ENCODE measurements at places on chromosomes 7 and 10. TPM values are rescaled to one million over a fixed set of nuclear protein-coding genes. Genes with fewer than 3 reads are reported as not detected.
A peak's percentile ranks its signal among the peaks of the same experiment; 100 is the strongest.

The FANK1 gene
- total RNA-seq = 1.9 TPM

The GNA12 gene
- total RNA-seq = 14.3 TPM

The IGF2BP3 gene
- 94.2 TPM for total RNA-seq

The AKR1C4 gene
- total RNA-seq = not detected

The FAM25C gene
- total RNA-seq = not detected

The RPEL1 gene
- total RNA-seq = under 0.01 TPM

The ANKRD22 gene
- total RNA-seq = not detected

GRCh38 chr7:128734890-128735289 lies 4.3 kb upstream of the CALU start:
- no peak for DNase-seq
- H3K27ac ChIP-seq = no peak overlapping the region
- peaks cover 5% of the 10 kb centered on the region for H3K4me1 ChIP-seq
- no peak overlapping the region for H3K4me3 ChIP-seq
- no peaks in the 10 kb centered on the region for H3K36me3 ChIP-seq
- H3K27me3 ChIP-seq = peaks cover 19% of the 10 kb centered on the region

DNA sequence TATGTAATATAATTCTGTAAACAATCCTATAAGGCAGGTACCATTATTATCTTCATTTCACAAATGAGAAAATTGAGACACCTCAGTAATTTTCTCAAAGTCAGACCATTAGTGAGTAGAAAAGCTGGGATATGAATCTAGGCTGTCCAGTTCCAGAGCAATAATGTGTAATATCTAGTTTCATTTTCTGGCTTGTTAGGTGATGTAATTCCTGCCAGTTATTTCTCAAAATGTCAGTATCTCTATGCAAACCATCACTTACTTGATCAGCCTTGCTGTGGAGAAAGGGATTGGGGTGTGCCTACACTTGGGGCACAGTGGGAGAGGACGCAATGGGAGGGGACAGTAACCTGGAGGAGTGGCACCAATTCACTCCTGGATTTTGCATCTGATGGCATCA lies 157.5 kb downstream of the LYZL1 start:
- H3K36me3 ChIP-seq = peaks cover 2% of the 10 kb centered on the region
- peak; percentile 21 for DNase-seq
- peaks cover 4% of the 10 kb centered on the region for H3K4me1 ChIP-seq
- H3K4me3 ChIP-seq = no peak overlapping the region

DNA sequence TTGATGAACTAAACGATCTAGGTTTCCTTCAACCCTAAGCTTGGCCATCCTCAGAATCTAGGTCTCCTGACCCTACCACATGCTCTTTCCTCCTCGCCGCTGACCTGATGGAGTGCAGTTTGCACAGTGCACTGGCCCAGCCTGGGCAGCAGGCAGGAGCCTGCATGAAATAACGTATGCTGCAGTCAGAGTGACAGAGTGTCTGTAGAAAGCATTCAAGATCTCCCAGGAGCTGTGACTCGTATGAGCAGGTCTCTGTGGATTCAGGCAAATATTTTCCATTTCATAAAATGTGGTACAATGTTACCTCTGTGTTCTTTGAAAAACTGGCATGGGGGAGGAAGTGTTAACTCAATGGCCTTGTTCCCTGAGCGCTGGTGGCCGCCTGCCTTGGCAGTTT lies 441.8 kb downstream of the RPS24 start:
- no peak overlapping the region for H3K27ac ChIP-seq
- no peaks in the 10 kb centered on the region for H3K36me3 ChIP-seq
- H3K4me1 ChIP-seq = peaks cover 2% of the 10 kb centered on the region
- H3K27me3 ChIP-seq = peaks cover 20% of the 10 kb centered on the region

GRCh38 chr10:26438534-26439341 lies 597 bp downstream of the APBB1IP start:
- H3K27me3 ChIP-seq = no peaks in the 10 kb centered on the region
- no peaks in the 10 kb centered on the region for H3K36me3 ChIP-seq
- DNase-seq = no peak
- no peaks in the 10 kb centered on the region for H3K4me1 ChIP-seq

- H3K27ac ChIP-seq = no peak overlapping the region
- H3K4me3 ChIP-seq = no peak overlapping the region
- no peaks in the 10 kb centered on the region for H3K4me1 ChIP-seq
- H3K36me3 ChIP-seq = no peaks in the 10 kb centered on the region
- DNase-seq = no peak
These were observed 110.0 kb upstream of the SFMBT2 start for GRCh38 chr10:7520507-7521485.

DNA sequence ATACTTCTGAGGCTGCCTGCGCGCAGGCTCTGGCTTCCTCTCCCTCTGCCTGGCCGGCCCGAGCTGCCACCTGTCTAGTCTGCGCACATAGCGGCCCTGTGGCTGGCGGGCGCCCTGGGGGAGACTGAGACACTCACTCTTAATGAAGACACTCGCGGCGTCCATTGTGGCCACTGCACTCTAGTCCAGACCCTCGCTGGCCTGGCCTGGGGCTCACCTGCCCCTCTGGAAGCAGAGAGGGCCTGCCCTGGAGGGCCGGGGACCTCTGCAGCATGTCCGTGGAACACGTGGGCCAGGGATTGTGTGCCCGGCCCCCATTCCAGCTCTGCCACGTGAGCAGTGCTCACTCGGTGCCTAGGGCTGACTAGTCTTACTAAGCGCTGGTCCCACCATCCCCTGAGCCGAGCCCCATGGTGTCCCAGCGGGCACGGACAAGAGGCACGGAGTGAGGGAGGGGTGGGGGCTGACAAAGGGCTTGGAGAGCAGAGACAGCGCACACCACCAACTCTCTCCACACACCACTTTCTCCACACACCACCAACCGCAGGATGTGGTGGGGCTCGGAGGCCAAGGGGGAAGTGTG lies 149.3 kb downstream of the ELFN1 start:
- H3K27me3 ChIP-seq = no peaks in the 10 kb centered on the region
- no peak for DNase-seq
- H3K4me3 ChIP-seq = no peak overlapping the region
- H3K4me1 ChIP-seq = peaks cover 2% of the 10 kb centered on the region

DNA sequence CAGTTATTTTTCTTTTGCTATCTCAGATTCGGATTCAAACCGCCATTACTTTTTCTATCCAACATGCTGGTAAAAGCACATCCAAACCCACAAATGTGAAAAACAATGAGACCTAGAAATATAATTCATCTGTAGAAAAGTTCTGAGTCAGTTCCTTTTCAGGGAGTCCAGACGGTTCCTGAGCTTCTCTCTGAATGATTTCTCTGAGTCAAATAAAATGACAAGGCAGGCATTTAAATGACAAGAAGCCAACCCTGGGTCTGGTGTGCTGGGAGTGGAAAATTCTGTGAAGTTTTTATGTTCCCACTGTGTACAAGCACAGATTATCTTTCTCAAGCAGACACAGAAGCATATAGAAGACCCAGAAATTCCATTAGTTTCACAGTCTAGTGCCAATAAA lies 96.3 kb upstream of the ANKRD1 start:
- no peaks in the 10 kb centered on the region for H3K27me3 ChIP-seq
- H3K4me1 ChIP-seq = no peaks in the 10 kb centered on the region
- H3K36me3 ChIP-seq = no peaks in the 10 kb centered on the region
- H3K4me3 ChIP-seq = no peak overlapping the region

DNA sequence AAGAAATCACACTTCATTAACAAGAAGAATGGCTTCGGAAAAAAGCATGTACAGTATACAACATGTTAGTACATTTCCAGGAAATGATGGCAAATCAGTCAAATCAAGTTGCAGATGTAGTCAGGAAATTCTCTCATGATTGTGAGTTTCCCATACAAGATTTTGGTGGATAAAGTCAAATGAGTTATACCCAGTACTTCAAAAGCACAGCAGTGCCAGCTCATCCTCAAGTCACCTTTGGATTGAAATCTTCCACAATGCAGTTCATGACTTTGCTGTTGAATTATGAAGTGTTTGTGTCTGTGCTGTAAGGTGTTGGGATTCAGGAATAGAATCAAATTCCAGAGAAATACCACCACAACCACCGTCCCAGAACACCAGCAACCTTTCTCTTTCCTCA lies 301.3 kb upstream of the BMPER start:
- no peaks in the 10 kb centered on the region for H3K27me3 ChIP-seq
- no peak overlapping the region for H3K27ac ChIP-seq
- H3K4me1 ChIP-seq = peaks cover 2% of the 10 kb centered on the region
- H3K4me3 ChIP-seq = no peak overlapping the region

- no peaks in the 10 kb centered on the region for H3K4me1 ChIP-seq
- no peak for DNase-seq
- no peaks in the 10 kb centered on the region for H3K36me3 ChIP-seq
- H3K27me3 ChIP-seq = no peaks in the 10 kb centered on the region
- H3K4me3 ChIP-seq = no peak overlapping the region
These were observed 16.9 kb upstream of the NPS start for GRCh38 chr10:127532193-127532592.

- DNase-seq = peak; percentile 91
- H3K27me3 ChIP-seq = no peaks in the 10 kb centered on the region
- H3K4me1 ChIP-seq = no peaks in the 10 kb centered on the region
- peaks cover 27% of the 10 kb centered on the region for H3K36me3 ChIP-seq
- peak overlapping the region; percentile 56 for H3K27ac ChIP-seq
These were observed 41.1 kb upstream of the STMP1 start for GRCh38 chr7:135620980-135621850.

- H3K4me1 ChIP-seq = peaks cover 10% of the 10 kb centered on the region
- H3K27me3 ChIP-seq = peaks cover 3% of the 10 kb centered on the region
- no peaks in the 10 kb centered on the region for H3K36me3 ChIP-seq
- no peak overlapping the region for H3K4me3 ChIP-seq
- no peak overlapping the region for H3K27ac ChIP-seq
These were observed 84.8 kb upstream of the COL13A1 start for GRCh38 chr10:69716711-69717560.

GRCh38 chr10:95261926-95262325 lies 28.9 kb downstream of the PDLIM1 start:
- no peak overlapping the region for H3K4me3 ChIP-seq
- H3K27me3 ChIP-seq = no peaks in the 10 kb centered on the region
- H3K27ac ChIP-seq = no peak overlapping the region
- H3K4me1 ChIP-seq = peaks cover 22% of the 10 kb centered on the region
- no peak for DNase-seq

GRCh38 chr10:14225379-14225778 lies 105.3 kb downstream of the FRMD4A start:
- peaks cover 61% of the 10 kb centered on the region for H3K27me3 ChIP-seq
- H3K36me3 ChIP-seq = no peaks in the 10 kb centered on the region
- H3K27ac ChIP-seq = no peak overlapping the region
- no peak overlapping the region for H3K4me3 ChIP-seq

GRCh38 chr10:133359554-133359971 lies 1.7 kb upstream of the FUOM start:
- H3K27ac ChIP-seq = no peak overlapping the region
- peaks cover 6% of the 10 kb centered on the region for H3K4me1 ChIP-seq
- no peaks in the 10 kb centered on the region for H3K27me3 ChIP-seq
- H3K4me3 ChIP-seq = no peak overlapping the region
- no peak for DNase-seq

GRCh38 chr7:125149151-125149550 lies 219.5 kb upstream of the POT1 start:
- H3K4me3 ChIP-seq = no peak overlapping the region
- H3K27ac ChIP-seq = no peak overlapping the region
- no peaks in the 10 kb centered on the region for H3K4me1 ChIP-seq
- DNase-seq = no peak

GRCh38 chr10:84139126-84140035 lies at the start of gene GHITM:
Gene GHITM, plus strand, starts transcription at chr10:84139509. Its CDS starts 1,992 bp downstream, at chr10:84141501.
- peak within 1 kb of the TSS; percentile 89 for H3K4me3 ChIP-seq
- peak; percentile 98 for DNase-seq
- H3K27ac ChIP-seq = peak within 1 kb of the TSS; percentile 73
- H3K36me3 ChIP-seq = peaks cover 4% of the 10 kb centered on the region

- H3K36me3 ChIP-seq = no peaks in the 10 kb centered on the region
- H3K4me1 ChIP-seq = no peaks in the 10 kb centered on the region
- H3K27ac ChIP-seq = no peak overlapping the region
- no peak overlapping the region for H3K4me3 ChIP-seq
These were observed 2.1 kb upstream of the SLC13A1 start for GRCh38 chr7:123201901-123202300.

DNA sequence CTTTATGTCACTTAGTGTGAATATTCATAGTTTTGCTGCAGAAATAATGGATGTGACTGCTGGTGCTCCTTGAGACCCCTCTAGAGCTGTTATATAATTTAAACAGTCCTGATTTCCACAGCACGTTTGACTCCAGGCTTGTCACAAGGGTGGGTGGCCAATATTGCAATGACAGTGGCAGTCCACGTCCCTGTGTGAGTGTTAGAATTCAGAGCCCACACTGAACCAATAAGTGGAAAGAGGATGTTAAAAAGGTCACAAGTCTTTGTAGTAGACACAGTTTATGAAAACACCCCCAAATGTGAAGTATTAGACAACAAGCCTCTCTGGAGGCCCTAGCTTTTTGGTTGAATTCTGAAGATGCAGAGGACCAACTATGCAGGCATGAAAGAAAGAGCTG lies 2.0 kb downstream of the PPP1R17 start:
- no peaks in the 10 kb centered on the region for H3K36me3 ChIP-seq
- no peaks in the 10 kb centered on the region for H3K27me3 ChIP-seq
- no peak overlapping the region for H3K4me3 ChIP-seq
- no peaks in the 10 kb centered on the region for H3K4me1 ChIP-seq
- no peak for DNase-seq
- H3K27ac ChIP-seq = no peak overlapping the region

DNA sequence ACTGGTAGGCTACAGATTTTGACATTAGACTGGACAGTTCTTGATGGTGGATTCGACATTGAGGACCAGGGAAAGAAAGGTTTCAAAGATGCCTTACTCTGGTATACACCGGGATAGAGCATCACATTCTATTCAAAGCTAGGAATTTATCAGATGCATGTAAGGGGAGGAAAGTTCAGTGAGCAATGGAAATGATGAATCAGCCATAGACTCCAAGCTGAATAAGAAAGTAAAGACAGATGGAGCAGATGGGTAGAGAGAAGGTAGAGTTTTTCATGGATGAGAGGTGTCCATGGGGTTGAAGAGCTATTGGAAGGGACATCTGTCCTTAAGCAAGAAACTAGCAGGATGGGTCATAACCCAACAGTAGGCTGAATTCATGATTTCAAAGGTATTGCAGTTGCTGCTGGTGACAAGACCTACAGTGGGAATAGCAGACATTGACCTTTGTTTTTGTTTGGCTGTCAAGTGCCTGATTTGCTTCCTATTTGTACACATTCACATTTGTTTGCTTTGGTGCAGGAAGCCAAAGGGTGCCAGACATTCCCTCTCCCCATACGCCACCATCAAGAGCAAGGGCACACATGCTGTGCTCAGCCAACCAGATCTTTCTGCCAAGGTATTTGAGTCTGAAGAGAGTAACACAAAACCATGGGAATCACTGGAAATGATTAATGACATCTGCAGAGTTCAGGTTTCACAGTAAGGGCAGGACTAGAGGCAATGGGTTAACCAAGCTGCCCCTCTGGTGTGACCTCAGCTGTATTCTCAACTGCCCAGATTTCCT lies 8.6 kb upstream of the CACUL1 start:
- no peaks in the 10 kb centered on the region for H3K36me3 ChIP-seq
- H3K4me3 ChIP-seq = no peak overlapping the region
- H3K27me3 ChIP-seq = peaks cover 6% of the 10 kb centered on the region
- H3K4me1 ChIP-seq = no peaks in the 10 kb centered on the region
- no peak for DNase-seq

GRCh38 chr7:157615101-157615817 lies 278.5 kb downstream of the DNAJB6 start:
- H3K27me3 ChIP-seq = no peaks in the 10 kb centered on the region
- H3K36me3 ChIP-seq = no peaks in the 10 kb centered on the region
- H3K4me3 ChIP-seq = no peak overlapping the region
- no peak overlapping the region for H3K27ac ChIP-seq

- no peak overlapping the region for H3K4me3 ChIP-seq
- H3K27ac ChIP-seq = no peak overlapping the region
- no peaks in the 10 kb centered on the region for H3K36me3 ChIP-seq
- no peak for DNase-seq
These were observed 974.0 kb upstream of the GHITM start for GRCh38 chr10:83165265-83165664.

Data from IMR-90 (cell line).